ENCODE measurements at places on chromosomes 11 and 22. TPM values are rescaled to one million over a fixed set of nuclear protein-coding genes. Genes with fewer than 3 reads are reported as not detected.
A peak's percentile ranks its signal among the peaks of the same experiment; 100 is the strongest.

DNA sequence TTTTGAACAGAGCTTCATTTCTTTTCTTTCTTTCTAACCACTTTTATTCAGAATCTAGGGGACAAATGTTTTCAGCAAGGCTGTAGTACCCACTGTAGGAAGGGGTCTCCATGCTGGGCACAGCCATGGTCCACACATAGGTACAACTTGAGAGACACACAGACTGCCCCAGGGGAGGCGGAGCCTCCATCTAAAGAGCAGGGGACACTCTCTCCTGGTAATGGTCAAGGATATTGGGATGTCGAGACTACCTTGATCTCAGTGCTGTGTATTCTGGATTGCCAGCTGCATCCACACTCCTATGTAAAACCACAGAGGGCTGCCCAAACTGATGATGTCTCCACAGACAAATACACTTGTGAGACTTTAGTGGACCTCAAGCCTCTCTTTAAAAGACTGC is 2.9 kb upstream of the APOL3 start:
- no peak for DNase-seq

The PKP3 gene
- total RNA-seq, result 41.7 TPM

- DNase-seq, result no peak
Observed at GRCh38 chr11:107562647-107563208, 2.8 kb downstream of the ALKBH8 start.

GRCh38 chr11:126443120-126443519 is 87.6 kb downstream of the ST3GAL4 start:
- no peak for DNase-seq

- DNase-seq, result no peak
Observed at GRCh38 chr11:110777775-110778174, 65.5 kb upstream of the ARHGAP20 start.

GRCh38 chr22:27998511-27999410 is 79.7 kb upstream of the PITPNB start:
- no peak for DNase-seq

GRCh38 chr11:10329935-10330334 is 25.1 kb downstream of the ADM start:
- DNase-seq, result no peak

The OR5A1 gene
- not detected for total RNA-seq

DNA sequence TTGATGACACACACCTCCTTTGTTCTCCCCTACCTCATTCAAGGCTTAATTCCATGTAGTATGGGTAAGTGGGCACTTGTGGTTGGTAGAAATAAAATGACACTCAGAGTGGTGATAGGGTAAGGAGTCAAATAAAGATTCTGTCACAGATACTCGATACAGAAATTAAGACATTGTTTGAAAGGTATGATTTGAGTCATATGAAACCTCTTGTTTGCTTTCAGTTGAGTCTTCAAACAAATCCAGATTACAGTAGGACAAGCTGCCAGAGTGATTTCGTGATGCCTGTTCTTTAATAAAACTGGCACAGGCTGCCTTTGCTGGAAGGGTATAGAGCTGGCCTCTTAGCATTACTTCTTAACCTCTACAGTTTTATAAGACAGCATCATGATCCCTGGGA is 182.4 kb downstream of the SPON1 start:
- no peak for DNase-seq

The MDK gene
- 407 TPM for total RNA-seq

- no peak for DNase-seq
Observed at GRCh38 chr11:44133335-44133946, 38.0 kb downstream of the EXT2 start.

The BEST1 gene
- 0.24 TPM for total RNA-seq

GRCh38 chr11:65301491-65302329 is 13.0 kb upstream of the CDC42EP2 start:
- DNase-seq, result peak; percentile 85

The ART1 gene
- total RNA-seq, result not detected

DNA sequence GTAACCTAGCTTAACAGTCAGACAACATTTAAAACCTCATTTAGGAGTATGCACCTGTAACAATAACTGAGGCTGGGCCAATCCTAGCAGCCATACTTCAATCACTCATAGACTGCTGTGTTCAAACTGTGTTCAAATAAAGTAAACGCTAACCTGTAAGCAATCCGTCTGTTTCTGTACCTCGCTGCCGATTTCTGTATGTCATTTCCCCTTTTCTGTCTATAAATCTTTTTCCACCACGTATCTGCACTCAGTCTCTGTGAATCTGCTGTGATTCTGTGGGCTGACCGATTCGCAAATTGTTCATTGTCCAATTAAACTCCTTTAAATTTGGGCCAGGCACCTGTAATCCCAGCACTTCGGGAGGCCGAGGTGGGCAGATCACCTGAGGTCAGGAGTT is 12.3 kb downstream of the APOBEC3H start:
- DNase-seq, result no peak

GRCh38 chr22:44154436-44154942 is 26.2 kb upstream of the PARVG start:
- no peak for DNase-seq

DNA sequence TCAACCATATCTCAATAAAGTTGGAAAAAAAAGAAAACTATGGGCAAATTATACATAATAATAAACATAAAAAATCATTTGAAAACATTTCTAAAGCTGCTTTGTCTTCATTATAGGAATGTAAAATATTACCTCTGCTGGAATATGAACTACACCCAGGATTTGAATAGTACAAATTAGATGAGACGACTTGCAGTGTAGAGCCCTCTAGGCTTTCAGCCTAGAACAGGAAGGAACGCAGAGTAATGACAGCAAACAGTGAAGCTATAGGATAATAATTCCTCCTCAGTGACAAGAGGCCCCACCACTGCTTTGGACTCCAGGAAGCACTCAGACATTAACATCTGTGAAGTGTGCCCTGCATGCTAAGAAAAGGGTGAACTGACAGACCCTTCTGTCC is 7.7 kb downstream of the OR2AG1 start:
- DNase-seq, result no peak

The OVCH2 gene
- total RNA-seq, result 0.44 TPM

DNA sequence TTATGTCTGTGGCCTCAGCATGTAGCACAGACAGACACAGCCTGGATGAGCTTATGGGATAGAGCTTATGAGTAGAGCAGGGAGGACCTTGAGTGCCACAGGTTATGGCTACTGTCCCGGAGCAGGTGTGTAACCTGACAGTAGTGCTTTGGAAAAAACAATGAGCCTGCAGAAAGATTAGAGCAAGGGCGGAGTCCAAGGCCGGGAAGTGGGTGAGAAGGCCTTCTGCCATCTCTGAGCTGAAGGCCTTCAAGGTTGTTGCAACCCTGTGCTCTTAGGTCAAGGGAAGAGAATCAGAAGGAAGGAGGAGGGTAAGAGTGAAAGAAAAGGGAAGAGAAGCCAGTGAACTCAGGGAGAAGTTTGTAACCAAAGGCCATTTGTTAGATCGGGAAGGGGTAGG is 3.9 kb upstream of the TAGLN start:
- no peak for DNase-seq

GRCh38 chr22:47083379-47083986 is 321.0 kb downstream of the TBC1D22A start:
- peak; percentile 26 for DNase-seq

GRCh38 chr11:107756553-107756952 is 44.7 kb upstream of the SLN start:
- DNase-seq, result no peak

The MS4A8 gene
- not detected for total RNA-seq

DNA sequence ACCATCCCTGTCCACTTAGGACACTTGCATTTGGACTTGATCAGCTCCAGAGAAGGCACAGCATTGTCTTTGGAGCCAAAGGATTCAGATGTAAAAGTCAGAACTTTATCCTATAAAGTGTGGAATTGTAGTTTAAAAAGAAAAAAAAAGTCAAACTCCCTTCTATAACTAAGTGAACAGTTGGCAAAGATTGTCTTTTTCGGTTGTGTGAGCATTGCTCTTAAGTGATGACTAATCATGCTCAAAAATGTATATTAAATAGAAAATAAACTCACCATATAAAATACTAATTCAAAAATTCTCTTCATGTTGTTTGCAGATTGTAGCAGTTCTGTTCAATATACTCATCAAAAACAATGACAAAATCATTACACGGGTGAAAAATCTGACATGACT is 93.8 kb downstream of the ETS1 start:
- DNase-seq, result no peak

The GRM5 gene
- not detected for total RNA-seq

DNA sequence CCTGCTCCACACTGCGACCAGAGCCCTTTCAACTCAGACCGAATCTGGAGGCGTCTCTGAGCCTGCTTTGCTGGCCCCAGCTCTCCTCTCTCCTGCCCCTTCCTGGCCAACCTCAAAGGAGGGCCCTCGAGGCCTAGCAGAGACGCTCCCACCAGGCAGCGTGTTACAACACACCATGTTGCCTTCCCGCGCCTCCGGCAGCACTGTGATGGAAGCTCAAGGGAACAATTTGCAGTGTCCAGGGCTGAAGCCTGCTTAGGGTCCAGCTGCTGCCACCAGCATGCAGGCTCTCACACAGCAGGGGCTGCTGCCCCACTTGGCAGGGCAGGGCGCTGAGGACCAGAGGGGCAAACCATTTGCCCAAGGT is 18.4 kb downstream of the LINC01488 start:
- DNase-seq, result no peak

- no peak for DNase-seq
Observed at GRCh38 chr11:17258670-17259069, 17.9 kb upstream of the NUCB2 start.

The CTSF gene
- 0.98 TPM for total RNA-seq

DNA sequence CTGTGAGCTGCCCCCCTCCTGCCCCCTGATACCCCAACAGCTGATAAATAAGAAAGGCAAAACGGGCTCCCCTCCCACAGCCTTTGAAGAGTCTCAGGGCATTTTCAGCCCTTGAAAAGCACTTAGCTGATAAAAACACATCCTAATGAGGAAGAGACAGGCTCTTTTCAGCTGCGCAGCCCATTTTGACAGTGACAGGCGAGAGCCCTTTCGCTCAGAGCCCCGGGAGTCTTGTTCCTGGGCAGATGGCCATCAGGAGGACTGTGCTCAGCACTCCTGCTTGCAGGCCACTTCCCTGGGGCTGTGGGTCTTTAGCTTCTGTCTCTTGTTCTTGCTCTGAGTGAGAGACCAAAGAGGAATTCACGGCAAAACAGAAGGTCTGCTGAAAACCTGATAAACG is 757.2 kb downstream of the BRD1 start:
- no peak for DNase-seq

DNA sequence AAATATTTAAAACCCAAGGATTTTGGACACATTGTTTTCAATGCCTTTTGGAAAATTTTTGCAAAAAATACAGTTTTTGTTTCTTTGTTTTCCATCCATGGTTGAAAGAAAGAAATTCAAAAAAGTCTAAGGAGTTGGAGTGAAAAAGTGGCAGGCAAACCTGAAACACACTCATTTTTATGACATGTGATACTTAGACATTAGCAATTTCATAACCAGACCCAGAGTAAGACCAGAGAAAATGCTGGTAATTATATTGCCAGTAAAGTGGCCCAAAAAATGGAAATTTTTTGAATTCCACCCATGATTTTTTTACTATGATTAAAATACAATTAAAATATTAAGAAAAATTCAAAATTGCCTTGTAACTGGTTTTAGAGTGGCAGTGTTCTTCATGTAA is 128.2 kb downstream of the SLC17A6 start:
- no peak for DNase-seq

GRCh38 chr11:111944139-111944538 is 7.0 kb downstream of the DIXDC1 start:
- no peak for DNase-seq

- no peak for DNase-seq
Observed at GRCh38 chr11:128521682-128522054, 65.7 kb downstream of the ETS1 start.

GRCh38 chr11:123547180-123547579 is 107.2 kb downstream of the SCN3B start:
- DNase-seq, result no peak

DNA sequence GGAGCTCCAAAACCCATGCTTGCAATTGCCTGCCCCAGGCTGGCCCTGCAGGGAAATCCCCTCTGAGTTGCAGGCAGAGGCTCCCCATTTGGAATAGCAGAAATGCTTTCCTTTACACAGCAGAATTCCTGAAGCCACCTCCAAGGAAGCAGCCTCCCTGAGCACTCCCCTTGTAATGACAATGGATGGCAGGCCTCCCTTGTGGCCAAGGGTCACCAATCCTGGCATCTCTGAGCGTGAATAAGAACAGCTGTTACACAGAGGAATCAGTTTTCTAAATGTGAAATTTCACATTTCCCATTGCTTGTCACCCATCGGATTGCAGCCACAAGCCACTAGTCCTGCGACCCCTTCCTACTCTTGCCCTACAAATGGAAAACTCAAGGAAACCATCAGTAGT is 107.6 kb downstream of the GALNT18 start:
- peak; percentile 46 for DNase-seq

DNA sequence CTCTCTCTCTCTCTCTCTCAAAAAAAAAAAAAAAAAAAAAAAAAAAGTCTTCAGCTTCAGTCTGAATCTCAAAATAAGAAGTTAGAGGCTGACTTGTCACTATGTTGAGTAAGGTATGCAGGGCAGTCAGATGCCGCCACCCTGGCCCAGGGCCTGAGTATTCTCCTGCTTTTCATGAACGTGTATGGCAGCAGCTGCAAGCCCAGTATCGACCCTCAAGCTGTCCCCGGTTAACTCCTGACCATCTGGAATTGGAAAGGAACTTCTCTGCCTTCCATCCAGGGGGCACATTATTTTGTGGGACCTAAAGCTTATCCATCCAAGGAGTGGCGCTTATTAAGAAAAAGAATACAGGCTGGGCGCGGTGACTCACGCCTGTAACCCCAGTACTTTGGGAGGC is 11.4 kb downstream of the MRGPRD start:
- peak; percentile 22 for DNase-seq

The MIOX gene
- total RNA-seq, result 1.4 TPM

The HTR3B gene
- total RNA-seq, result not detected

DNA sequence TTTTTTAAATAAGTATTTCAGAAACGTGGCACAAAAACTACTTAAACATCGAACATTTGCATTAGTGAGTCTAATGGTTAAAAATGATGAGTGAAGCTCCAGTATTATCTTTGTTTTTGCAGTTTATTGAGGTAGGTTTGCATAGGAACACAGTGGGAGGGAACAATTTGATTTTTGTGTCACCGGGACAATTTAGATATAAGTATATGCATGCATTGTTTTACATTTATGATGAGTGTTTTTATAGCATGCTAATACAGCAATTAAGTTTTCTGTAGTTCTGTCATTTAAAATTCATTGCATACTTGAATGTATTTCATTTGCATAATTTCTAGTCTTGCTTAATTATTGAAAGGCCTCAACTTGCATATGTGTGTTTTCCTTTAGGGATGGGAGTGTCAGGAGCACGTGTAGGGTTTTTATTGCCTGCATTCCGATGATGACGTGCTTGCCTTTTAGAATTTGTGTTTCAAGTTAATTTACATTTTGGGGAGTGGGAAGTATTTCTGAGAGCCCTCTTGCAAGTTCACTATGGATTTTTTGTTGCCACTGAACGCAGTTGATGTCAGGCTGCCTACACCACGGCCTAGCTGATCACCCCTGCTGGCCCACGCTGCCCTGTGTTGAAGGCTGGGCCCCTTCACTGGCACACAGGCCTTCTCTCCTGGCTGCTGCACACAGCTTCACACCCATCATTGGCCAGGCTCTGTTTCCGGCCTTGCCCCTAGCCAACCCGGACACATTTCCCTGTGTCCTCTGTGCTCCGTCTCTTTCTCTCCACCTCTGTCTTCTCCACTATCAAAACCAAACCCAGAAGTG is 120.9 kb downstream of the TBC1D22A start:
- no peak for DNase-seq

The BDNF gene
- total RNA-seq, result 2.7 TPM

Data from H9 (cell line).